Dermis blood vessel endothelial cell (primary cell): ENCODE measurements at places on chromosomes 4 and X.

DNA sequence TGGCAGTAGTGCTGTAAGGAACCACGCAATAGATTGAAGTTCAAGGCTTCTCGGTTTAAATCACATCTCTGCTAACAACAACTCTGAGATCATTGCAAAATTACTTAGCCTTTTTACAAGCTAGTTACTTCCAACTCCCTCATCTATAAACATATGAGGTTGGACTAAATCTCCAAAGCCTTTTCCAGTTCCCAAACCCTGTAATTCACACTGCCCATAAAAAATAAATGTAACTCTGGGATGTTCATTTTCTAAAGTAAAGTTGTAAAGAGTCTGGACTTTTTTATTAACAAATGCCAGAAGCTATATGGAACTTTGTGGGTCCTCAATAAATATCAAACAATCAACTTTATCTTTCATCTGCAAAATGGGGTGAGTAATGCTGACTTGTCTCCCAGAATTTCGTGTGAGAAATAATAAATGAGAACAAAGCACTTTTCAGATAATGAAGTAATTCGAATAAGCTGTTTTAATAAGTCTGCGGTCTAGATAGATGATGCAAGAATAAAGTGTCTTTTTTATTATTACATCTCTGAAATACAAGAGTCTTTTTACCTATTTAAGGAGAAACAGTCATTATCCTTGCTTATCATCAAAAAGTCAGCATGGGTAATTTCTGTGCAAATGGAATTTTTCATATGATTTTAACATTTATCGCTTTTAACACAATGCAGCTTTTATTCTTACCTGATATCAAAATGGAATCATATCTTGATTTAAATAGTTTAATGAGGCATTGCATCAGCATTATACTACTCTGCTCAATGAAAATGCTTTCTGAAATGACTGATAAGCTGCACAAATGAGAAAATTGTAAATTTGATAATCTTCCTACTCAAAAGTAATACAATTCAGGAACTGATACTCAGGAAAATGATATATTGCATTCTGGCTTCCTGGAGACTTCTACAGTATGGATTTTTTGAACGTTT is 252.6 kb downstream of the BANK1 start:
- no peak for DNase-seq

- no peak for DNase-seq
Observed at GRCh38 chr4:11223311-11223710, 205.4 kb downstream of the HS3ST1 start.

- DNase-seq: no peak
Observed at GRCh38 chr4:127634181-127634580, 1.4 kb downstream of the INTU start.

DNA sequence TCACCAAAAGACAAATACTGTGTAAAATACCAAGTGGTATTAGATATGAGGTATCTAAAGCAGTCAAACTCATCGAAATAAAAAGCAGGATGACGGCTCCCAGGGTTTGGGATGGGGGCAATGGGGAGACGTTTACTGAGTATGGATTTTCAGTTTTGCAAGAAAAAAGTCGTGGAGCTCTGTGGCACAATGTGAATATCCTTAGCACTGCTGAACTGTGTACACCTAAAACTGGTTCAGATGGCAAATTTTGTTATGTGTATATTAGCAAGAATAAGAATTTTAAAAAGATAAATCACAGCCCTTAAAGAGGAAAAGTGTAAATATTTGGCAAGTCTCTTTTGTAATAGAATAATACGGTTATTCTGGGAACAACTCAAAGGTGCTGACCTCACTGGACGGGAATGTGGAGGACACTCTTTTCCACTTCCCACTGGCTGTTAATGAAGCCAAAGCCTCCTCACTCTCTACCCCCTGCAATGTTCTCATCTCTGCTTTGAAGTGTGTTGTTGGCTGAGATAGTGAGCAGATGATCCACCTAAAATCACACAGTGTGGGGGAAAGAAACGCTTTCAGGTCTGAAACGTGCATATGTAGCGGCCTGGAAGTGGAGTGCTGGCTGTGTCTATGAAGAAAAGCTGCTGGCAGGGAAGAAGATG is 49.2 kb downstream of the SEL1L3 start:
- DNase-seq: peak; percentile 39

- no peak for DNase-seq
Observed at GRCh38 chr4:112726041-112726440, 89.1 kb downstream of the LARP7 start.
